ENCODE measurements at places on chromosomes 7 and 10.

DNA sequence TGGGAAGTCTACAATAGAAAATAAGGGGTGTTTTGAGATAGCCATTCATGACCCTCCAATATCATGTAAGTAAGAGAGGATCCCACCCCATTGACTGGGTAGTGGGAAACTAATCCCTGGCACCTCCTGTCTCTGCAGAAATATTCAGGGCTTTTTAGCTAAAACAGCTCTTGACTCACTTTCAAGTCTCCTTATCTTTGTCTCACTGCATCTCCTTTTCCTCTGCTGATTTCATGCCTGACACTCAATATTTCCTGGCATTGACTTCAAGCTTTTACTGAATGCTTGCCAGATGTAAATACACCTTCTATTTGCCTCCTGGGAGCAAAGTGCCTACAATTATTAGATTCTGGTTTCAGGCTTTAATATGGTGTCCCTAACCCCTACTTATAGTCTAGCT, 57.1 kb downstream of the CHRM2 start:
- no peak for DNase-seq

GRCh38 chr7:105934572-105935185, 28.4 kb upstream of the CDHR3 start:
- DNase-seq, result no peak

GRCh38 chr10:106440355-106440754, 724.2 kb downstream of the SORCS1 start:
- no peak for DNase-seq

- no peak for DNase-seq
Observed at GRCh38 chr7:151000897-151001495, 10.2 kb downstream of the NOS3 start.

DNA sequence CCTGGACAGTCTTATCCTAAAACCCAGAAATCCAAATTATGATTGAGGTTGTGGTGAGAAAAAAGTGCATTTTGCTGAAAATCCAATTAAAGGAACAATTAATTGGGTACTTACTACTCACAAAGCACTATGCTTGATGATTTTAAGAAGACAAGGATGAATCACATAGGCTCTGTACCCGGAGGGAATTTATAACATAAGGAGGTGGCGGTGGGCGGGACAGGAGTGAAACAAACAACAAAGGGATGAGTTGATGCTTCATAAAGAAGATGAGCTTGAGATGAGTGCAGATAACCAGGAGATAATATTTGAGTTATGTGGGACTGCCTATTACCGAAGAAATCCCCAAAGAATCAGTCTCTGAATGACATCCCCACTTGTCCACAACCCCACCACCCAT, 171.1 kb upstream of the FZD8 start:
- no peak for DNase-seq

DNA sequence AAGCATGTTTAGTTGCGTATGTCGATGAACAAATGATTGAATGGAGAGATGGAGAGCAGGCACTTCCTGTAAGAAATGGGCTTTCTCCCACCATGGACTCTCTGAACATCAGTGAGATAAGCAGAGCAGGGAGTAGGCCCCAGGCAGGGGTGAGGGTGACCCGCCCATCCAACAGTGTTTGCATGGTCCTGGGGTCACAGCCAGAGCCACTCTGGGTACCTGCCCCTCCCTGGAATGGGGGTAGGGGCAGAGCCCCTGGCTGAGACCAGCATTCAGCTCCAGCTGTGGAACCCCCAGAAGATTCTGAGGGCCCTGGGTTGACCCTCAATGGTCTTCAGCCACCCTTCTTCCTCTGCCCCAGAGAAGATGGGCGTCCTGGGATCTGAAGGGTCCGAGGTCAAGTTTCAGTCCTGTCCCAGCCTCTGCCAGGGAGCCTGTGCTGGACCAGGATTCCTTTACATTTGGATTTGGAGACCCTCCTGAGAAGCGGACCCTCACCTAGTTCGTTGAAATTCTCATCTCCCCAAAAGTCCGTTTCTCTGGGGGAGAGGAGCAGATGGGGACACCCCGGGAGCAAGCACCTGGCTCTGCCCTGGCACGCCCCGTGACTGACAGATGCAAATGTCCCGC, 2.4 kb upstream of the FGF8 start:
- DNase-seq, result no peak

DNA sequence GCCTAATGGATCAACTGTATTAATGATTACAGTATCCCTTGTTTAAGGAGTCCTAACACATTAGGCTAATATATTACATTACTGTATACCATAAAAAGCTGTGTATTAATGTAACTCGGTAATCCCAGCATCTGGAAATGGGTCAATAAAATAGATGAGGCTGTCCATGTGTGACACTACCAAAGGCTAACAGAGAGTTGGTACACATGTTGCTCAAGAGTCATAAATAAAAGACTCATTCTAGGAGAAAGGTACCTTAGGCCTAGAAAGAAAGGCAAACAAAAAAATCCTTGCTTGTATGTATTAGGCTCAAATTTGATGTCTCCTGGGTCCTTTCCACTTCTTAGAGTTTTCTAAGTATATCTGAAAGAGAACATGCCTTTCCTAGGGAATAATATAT, 14.6 kb downstream of the MCMBP start:
- DNase-seq, result no peak

DNA sequence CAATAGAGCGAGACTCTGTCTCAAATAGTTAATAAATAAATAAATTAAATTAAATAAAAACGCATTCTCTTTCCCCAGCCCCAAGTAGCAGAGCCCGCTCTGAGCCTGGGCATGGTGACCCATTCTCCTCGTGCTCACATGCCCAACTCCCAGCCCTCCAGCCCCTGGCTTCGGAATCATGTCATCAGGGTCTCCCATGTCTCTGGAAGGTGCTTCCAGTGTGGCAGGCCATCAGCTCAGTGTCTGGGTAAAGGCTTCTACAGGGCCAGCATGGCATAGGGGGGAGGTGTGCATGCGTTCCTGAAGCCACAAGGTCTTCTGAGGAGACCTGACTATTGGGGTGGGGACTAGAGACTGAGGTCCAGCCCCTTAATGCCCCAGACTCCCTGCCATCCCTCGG, 72.8 kb downstream of the ALOX5 start:
- DNase-seq, result no peak

DNA sequence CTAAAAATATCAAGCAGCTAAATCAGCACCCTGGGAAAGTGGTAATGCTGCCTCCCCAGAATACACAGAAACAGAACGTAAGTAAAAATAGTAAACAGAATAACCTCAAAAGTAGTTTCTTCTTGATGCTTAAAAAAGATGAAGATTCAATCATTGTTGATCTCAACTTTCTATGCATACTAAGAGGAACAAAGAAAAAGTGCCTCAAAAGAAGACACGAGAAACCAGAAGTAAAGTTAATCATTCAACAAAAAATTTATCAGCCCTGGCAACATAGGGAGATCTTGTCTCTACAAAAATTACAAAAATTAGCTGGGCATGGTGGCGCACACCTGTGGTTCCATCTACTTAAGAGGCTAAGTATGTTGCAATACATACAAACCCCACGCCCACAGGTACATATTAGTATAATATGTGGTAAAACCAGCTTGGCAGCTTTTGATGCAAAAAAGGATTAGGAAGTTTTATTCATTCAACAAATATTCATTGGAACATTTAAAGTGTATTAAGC, 153.7 kb downstream of the NRBF2 start:
- DNase-seq, result no peak

DNA sequence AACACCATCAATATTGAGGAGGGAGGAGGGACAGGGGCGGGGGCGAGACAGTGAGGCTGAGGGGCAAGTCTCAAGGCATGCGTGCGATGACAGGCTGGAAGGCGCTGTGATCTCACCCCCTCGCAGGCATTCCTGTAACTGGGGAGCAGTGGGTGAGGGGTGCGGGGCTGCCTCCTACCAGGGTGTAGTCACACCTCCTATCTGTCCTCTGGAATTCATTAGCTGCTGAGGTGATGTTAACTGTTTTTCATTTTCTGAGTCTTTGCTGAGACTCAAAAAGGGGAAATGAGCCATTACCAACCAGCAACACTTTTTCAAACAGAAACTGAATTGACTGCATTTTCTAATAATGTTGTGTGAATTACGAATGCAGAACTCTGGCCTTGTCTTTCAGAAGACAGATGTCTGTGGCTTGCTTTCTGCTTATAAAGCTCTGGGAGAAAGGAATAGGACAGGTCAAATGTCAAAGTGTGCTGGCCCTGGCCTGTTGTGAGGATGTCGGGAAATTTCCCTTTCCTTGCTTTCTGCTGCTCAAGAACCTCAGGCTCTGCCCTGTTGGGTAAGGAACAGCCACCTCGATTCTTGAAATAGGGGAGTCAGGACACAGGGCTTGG, 23.7 kb upstream of the CDH23 start:
- no peak for DNase-seq

GRCh38 chr10:49634069-49634660, 20.3 kb downstream of the CHAT start:
- no peak for DNase-seq

All from activated CD4-positive, CD25-positive, alpha-beta regulatory T cell treated with anti-CD3 and anti-CD28 coated beads, Interleukin-2, amount 50 U/mL, for 16 hours (primary cell).